ENCODE measurements at places on chromosomes 3 and 15.

DNA sequence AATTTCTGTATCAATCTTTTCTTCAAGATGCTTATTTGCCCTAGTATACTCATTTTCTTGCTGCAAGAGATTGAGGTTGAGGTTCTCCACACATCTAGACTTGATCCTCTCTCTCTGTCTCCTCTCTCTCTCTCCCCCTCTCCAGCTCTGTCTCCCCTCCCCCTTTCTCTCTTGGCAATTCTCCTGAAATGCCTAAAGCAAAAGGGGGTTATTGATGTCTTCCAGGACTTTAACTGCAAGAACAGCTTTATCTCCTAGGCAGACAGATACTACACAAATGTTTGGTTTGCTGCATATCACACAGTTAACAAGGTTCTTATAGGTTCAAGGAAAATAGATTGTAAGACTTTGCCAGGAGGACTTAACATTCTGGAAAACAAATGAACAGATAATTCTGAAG lies 52.1 kb downstream of the TMEM212 start:
- no peak for DNase-seq

GRCh38 chr3:16298891-16299290 lies 33.9 kb downstream of the OXNAD1 start:
- DNase-seq: no peak

- no peak for DNase-seq
These were observed 1042.9 kb downstream of the ROBO1 start for GRCh38 chr3:78724859-78725258.

DNA sequence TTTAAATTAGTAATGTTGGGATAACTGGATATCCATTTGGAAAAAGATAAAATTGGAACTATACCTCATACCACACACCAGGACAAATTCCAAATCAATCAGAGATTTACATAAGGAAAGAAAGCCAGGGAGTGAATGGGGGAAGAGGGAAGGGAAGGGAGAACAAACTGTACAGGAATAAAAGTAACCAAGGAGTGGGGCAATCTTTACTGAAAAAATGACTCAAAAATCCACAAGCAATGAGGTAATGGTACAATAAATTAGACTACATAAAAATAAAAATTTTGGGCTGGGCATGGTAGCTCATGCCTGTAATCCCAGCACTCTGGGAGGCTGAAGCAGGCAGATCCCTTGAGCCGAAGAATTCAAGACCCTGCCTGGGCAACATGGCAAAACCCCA lies 82.6 kb downstream of the MLH1 start:
- DNase-seq: no peak

DNA sequence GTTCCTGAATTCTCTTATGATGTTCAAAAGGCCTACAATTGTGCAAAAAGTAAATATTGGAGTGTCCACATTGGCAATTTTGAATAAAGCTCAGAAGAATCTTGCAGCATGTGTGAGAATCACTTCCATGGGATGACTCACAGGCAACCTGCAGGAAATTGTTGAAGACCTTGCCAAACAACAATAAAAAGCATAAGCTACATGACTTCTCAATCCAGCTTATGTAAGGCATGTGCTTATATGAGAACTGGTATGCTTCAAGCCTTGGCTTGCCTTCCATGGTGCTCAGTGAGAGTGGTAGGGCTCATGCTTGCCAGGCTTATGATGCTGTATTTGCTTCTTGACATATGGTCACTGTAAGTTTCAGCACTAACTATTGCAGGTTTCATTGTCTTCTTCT lies 18.4 kb upstream of the BCHE start:
- no peak for DNase-seq

DNA sequence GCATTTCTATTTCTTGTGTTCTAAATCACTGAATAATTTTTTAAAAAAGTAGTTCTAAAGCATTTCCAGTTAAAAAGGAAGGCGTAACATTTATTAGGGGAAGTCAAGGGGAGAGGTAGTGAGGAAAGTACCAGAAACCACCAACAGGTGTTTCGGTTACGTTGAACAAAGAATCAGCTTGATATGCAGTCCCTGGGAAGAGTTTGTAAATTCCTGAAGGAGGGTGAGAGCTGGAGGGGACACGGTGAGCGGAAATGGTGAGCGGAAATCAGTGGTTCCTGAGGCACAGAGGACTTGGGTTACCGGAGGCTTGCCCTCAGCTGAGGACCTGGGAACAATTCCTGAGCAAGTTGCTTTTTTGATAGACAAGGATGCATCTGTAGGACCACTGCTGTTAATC lies 17.8 kb downstream of the MAP2K1 start:
- DNase-seq: no peak

GRCh38 chr3:64399205-64399800 lies 174.0 kb upstream of the PRICKLE2 start:
- DNase-seq: no peak

GRCh38 chr15:26083896-26084295 lies 220.8 kb upstream of the ATP10A start:
- DNase-seq: no peak

DNA sequence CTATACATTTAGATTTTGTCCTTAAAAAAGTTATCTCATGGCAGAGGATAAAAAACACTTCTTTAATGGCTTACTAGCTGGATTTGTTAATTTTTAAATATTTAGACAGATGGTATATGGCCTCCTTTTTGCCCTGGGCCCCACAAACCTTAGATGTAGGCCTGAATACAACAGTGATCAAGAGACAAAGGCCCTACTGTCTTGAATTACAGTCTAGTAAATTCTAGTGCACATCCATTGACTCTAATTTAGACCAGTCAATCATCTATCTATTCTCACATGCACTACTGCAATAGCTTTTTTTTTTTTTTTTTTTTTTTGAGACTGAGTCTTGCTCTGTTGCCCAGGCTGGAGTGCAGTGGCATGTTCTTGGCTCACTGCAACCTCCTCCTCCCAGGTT lies 452.8 kb downstream of the FHIT start:
- DNase-seq: no peak

- no peak for DNase-seq
These were observed 84.9 kb downstream of the SEMA6D start for GRCh38 chr15:47802216-47802615.

DNA sequence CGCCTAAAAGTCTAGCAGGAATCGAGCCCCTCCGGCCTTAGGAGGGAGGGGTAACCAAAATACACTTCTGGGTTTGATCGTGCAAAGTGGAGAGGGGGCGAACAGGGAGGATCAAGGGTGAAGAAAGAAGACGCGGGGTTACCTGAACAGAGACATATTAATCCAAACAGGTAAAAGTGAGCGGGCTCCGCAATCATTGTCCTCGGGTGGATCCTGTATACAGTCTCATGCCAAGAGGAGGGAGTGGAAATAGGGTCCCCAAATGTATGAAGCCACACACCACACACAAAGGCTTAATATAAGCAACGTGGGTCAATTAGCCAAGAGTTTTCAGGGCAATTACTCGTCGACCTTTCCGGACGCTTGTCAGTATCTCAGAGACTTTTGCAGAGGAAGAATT lies 749.5 kb downstream of the ROBO1 start:
- no peak for DNase-seq

GRCh38 chr3:24773798-24774197 lies 279.1 kb upstream of the THRB start:
- no peak for DNase-seq

Data from hematopoietic multipotent progenitor cell treated with erythropoietin and hydrocortisone succinate and interleukin-3 and kit ligand, for 15 days (in vitro differentiated cells).